Thoracic aorta (tissue), 2 donors: ENCODE measurements at places on chromosomes 3 and 15. TPM values are rescaled to one million over a fixed set of nuclear protein-coding genes. Genes with fewer than 3 reads are reported as not detected.

TEX9 gene
- 3.7 TPM for total RNA-seq

ZNF620 gene
- 2.8 TPM for total RNA-seq

DNA sequence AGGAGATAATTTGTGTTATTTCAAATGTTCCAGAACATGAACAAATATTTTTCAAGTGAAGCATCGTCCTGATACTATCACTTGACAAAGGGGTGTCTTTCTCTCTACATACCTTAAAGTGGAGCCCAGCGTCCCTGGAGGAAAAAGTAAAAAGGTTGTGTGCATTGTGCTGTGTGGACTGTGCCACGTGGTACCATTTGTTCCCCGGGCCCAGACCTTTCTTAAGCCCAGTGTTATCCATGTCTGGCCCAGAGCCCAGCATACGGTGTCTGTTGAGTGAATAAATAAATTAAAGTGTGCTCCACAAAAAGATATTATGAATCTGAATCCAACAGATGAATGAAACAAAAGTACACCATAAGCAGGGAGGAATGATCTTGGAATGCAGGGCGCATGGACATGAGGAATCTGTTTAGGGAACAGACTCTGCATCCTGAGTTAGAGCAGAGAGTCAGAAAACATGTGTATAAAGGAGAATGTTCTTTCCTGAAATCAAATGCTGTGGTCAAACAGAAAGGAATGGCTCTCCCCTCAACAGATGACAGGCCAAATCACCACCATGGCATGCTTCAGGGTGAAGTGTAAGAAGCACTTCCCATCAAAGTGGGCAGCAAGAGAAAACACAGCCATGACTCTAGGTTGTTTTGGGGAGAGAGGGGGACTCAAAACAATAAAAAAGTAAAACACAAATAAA, 8.1 kb upstream of the PRSS50 start:
- no peak for DNase-seq

CLDN16 gene
- not detected for total RNA-seq

- no peak for DNase-seq
Measured at GRCh38 chr3:60542995-60543394, 708.3 kb downstream of the FHIT start.
